WTC11 (cell line): ENCODE measurements at places on chromosomes 1 and 21. TPM values are rescaled to one million over a fixed set of nuclear protein-coding genes. Genes with fewer than 3 reads are reported as not detected.
A peak's percentile ranks its signal among the peaks of the same experiment; 100 is the strongest.

The MROH7 gene
- 0.13 to 0.44 TPM (median 0.41 TPM) in 3 replicates for total RNA-seq

GRCh38 chr1:180188091-180188506, 33.4 kb downstream of the QSOX1 start:
- DNase-seq: peak; percentile 81

DNA sequence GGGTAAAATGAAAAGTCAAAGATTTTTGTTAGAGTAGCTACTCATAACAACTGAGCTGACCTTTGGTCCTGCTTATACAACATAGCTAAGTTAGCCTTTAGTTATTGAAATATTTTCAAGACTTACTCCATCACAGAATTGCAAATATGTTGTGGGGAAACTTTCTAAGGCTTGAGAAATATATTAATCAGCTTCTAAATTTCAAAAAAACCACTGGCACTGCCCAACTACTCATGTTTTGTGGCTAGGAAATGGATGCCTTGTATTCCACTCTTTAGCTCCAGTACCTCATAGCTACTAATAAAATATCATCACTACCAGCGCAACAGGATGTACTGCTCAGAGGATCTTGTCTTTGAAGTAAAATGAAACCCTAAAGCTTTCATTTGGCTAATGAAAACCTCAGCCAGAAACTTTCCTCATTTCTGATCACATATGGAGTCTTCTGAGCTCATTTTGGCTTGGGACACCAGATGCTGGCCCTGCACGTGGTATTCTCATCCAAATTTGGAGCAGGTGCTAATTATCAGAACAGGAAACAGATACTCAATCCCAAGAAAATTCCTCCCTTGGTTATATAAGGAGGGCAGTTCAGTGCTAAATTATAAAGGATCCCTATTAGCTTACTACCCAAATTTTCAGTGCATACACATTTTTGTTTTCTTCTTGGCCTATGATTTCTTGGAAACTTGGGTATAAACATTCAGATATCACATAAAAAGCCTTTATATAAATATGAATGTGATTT, 690.7 kb downstream of the ADGRL2 start:
- no peak for DNase-seq

- no peak for DNase-seq
These were observed 75.5 kb downstream of the HIVEP3 start for GRCh38 chr1:41842993-41843755.

- DNase-seq: no peak
These were observed 16.2 kb downstream of the PROX1 start for GRCh38 chr1:214004014-214004413.
